Left forelimb (tissue), 1 donor: ENCODE measurements at places on chromosomes 13 and 19.

- no peak for DNase-seq
Measured at GRCh38 chr13:29756506-29756905, 93.9 kb downstream of the UBL3 start.

DNA sequence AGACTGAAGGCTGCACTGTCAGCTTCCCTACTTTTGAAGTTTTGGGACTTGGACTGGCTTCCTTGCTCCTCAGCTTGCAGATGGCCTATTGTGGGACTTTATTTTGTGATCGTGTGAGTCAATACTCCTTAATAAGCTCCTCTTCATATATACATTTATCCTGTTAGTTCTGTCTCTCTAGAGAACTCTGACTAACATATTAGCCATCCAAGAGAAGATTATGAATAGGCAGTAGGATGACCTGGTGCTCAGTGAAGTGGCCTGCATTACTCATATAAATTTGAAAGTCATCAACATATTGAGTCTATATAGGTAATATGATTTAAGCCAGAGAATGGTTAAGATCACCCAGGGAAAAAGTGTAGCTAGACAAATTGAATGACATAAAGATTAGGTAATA lies 136.3 kb upstream of the UFM1 start:
- DNase-seq: no peak

GRCh38 chr19:31351855-31352195 lies 2.6 kb upstream of the TSHZ3 start:
- no peak for DNase-seq

DNA sequence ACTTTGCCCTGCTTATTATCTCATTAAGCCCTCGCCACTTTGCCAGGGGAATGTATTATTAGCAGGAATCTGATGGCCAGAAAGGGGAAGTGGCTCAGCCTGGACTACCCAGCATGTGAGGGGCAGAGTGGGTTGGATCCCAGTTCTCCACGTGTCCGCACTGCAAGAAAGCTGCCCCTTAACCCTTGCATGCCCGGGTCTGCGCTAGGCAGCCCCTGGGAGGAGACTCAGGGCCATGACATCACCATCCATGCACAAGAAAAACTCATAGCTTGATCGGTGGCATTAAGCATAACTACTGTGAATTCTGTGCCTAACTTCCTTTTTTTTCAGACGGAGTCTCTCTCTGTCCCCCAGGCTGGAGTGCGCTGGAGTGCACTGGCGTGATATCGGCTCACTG lies 8.9 kb downstream of the CACNG8 start:
- DNase-seq: no peak

DNA sequence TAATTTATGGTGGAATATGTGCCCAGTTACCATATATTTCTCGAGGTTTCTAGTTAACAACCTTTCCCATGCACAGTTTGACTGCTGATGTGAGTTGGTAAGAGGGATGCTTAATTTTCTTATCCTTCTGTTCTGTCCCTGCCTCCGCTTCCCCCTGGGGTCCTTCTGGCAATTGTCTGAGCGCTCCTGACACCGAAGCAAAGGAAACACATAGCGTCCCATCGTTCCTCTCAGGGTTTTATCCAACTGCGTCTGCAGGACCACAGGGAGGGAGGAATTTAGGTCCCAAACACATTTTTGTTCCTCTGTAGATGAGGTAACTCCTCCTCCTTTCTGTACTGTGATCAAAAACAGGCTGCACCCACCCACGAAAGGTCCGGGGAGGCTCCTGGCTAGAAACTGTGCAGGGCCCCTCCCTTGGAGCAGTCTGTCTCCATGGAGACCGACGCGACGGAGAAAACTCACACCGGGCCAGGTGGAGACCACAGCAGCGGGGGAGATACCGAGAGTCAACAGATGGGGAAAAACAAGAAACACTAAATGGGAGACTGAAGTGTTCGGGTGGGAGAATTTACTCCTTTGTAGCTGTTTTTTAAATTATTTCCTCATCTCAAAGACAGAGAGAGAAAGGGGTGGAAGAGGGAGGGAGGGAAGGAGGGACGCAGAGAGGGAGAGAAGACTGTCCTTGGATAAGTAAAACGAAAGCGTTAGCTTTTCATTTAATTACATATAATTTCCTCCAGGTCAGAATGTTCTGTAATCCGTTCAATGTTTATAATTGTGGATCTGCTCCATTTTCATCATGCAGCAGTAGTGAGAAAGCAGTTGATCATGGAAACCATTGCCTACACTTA lies 191.8 kb upstream of the NBEA start:
- DNase-seq: no peak

DNA sequence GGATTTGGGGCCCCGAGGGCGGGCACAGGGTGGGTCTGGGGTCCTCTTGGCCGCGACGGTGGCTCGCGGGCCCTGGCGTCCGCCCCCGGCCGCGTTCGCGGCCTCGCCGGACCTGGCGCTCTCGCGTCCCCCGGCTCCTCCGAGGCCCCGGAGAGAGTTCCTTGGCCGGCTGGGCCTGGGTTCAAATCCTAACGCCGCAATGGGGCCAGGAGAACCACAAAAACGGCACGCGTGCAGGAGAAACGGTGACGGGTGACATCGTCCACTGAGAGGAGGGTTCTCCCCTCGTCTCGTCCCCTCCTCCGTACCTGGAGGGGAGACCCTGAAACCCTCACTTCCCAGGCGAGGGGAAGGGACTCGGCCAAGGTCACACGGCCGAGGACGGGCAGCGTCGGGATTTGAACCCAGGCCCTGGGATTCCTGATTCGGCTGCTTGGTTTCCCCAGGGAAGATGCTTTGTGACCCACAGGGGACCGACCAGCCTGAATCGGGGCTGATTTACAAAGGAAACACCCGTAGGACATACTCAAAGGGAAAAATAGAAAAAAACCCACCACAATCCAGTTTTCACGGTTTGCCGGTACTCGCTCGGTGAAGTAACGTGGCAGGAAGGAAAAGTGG lies 624 bp downstream of the SAFB start:
- peak; percentile 64 for DNase-seq

- no peak for DNase-seq
Measured at GRCh38 chr19:3350014-3350663, 16.2 kb upstream of the NFIC start.

DNA sequence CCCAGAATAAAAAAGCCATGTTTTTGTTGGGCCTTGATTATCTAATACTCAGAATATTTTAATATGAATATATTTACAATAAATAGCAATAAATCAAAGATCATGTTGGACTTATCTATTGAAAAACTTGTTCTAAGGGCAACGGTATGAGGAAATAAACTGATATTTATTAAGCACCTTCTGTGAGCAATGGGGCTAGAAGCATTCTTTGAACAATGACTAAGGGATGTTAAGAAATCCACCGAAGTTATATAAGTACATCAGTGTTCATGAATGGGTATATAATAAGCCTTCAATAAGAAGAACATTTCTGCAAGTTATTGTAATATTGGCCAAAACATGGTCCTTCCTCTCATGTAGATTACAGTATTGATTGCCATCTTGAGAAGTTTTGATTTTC lies 221.8 kb downstream of the OXGR1 start:
- DNase-seq: no peak

- no peak for DNase-seq
Measured at GRCh38 chr13:83691966-83692365, 190.3 kb downstream of the SLITRK1 start.

DNA sequence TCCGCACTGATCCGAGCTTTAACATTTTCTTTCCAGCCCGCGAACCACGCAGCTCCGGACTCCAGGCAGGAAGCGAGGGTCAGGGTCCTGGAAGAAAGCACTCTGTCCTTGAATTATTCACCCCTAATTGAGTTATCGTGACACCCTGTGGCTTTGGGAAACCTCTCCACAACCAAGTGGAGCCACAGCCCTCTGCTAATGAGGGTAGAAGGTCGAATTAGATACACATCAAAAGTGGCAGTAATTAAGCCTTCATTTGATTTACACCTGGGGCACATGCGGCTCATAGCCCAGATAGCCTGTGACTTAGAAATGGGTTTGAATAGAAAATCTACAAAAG lies 15.9 kb upstream of the RNF17 start:
- no peak for DNase-seq
